ENCODE measurements at places on chromosomes 1 and 21.

DNA sequence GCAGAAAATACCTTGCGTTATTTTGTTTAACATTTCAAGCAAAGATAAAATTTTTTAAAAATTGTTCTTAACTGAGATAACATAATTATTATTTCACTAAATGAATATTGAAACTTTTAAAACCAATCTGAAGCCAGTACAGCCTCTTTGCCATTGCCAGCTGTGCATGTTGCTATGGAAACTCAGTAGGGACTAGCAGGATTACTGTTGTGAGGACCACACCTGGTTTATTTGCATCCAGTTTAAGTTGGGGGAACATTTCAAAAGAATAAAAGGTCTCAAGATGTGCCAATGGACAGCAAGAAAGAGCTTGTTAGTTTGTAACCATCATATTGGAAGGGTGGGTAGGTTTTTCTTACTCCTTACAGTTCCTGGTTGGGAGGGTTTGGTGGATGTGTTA lies 80.7 kb downstream of the POU2F1 start:
- no peak for DNase-seq

DNA sequence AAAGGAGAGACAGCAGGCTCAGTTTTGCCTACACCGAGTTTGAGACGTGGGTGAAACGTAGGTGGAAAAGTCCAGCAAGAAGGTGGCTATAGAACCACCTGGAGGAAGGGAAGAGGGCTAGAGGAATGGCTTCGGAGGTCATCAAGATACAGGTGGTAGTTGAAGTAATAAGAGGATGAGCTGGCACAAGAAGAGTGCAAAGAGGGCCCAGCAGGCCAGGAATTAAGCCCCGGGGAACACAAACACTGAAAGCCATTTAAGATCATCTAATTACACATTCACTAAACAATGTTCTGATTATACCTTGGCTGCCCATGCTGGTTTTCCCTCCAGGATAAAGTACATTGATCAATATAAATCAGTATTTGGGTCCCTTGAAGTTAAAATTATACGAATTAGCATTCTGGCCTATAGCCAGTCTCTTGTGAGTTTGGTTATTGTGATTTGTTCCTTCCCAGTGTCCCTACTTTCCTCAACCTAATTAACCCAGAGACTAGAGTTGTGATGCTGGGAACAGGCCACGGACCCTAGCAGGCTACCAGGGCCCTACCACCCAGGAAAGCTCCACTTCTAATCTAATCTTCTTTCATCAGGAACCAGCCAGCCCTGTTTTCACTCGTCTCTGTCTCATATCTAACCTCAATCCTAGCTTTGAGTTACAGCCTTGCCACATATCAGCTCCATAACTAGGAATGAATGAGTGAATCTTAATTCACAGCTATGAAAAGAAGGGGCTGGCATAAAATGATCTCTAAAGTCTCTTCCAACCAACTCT lies 26.4 kb upstream of the PPP1R15B start:
- no peak for DNase-seq

DNA sequence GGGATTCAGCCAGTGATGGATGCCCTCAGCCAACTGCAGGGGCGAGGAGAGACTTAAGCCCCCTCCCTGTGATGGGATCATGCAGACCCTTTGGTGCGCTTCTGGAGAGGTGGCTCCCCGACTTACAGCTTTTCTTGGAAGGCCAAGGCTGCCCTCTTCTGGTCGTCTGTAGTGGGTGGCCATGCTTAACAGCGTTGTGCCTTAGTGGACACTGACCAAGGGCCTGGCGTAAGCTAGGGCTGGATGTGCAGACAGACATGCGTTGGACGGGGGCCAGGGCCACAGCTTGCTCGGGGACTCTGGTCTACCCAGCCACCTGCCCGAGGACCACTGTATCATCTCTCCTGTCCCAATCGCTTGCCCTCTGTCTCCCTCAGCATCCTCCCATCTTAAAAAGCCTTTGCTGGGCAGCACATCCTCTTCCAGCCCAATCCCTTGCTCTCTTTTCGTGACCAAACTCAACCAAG lies 5.5 kb downstream of the AZIN2 start:
- DNase-seq = no peak

DNA sequence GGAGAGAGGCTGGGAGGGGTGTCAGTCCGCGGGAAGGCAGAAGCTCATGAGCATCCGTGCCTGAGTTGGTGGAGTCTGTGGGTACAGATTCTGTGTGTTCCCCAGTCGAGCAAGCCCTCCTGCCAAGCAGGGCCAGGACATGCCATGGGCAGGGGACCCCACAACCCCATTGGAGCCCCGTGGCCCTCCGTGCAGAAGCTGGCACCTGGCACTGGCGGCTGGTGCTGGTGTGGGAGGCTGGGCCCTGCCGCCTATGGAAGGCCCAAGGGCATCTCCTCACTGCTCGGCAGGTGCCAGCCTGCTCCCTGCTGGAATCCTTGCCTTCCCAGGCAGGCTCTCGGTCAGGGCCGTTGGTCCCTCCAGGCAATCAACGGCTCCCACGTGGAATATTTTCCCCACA lies 73.7 kb downstream of the UBE2T start:
- DNase-seq = no peak

DNA sequence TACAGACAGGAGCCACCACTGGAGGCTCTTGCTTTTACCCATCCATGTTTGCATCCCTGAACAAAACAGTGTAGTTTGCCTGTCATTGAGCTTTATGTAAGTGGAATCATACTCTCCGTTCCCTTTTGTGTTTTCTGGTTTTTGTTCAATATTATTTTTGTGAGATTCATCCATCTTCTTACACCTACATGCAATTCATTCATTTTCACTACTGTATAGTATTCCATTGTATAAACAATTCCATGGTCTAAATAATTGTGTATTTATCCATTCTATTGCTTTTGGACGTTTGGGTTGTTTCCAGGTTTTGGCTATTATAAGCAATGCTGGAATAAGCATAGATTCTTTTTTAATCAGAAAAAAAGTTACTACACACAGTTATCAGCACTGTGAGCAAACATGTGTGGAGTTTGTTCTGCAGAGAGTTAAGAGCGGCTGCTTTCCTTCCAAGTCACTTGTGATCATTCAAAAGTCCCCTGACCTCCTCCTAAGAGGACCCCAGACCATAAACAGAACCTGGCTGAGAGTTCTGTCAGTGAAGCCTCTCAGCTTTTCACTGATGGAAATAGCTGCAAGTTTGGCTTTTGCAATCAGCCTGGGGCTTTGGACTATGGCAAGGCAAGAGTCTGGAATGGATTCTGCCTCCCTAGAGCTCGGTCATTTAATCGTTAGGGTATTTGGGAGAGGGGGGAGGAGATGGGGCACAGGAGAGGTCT lies 5.1 kb upstream of the GPR157 start:
- DNase-seq = no peak

GRCh38 chr1:36204347-36204909 lies 19.8 kb upstream of the THRAP3 start:
- DNase-seq = no peak

GRCh38 chr1:65509912-65510680 lies 89.6 kb downstream of the LEPR start:
- no peak for DNase-seq

DNA sequence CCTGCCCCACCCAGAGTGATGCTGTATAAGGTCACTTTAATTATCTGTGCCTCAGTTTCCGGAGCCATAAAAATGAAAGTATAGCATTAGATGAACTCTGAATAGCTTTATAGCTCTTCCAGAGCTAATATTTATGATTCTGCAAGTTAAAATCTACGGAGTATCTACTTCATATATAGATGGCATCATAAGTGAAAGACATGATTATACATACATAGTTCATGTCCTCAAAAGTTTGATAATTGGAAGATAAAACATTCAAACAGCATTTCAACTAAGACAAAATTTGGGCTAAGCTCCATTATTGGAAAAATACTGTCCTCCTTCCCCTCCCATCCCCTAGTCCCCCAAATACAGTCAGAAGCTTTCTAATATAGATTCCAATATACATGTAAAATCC lies 4.2 kb downstream of the AKT3 start:
- no peak for DNase-seq

DNA sequence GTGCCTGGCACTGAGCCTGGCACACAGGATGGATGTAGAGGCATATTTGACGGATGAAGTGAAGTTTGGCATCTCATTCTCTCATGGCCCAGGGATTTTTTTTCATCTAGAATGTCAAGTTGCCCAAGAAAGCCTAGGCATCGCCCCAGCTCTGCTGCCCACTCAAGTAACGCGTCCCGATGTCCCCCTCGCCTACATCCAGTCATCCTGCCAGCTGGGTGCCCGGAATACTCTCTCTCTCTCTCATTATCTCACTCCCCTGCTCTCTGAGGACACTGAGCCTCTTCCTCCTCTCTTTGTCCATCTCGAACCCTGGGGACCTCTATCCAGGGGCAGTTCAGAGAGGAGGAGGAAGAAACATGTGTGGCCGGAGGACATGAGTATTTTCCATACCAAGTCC lies 142.3 kb upstream of the ZC3H12A start:
- no peak for DNase-seq

DNA sequence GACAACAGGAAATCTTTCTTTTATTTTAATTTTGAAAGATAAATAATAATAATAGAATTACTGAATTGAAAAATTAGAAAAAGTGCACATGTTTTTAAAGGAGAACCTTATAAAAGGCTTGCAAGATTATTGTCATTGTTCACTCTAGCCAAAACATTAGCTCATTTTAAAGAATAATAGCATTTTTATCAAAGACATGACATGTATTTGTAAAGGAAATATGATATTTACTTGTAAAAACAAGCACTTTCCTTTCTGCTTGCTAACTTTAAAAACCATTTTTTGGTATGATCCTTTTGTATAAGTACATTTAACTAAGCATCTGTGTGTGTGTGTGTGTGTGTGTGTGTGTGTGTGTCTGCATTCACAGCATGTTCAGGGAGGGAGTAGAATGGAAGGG lies 156.3 kb upstream of the C1orf87 start:
- DNase-seq = no peak

GRCh38 chr1:238052496-238053266 lies 162.0 kb upstream of the ZP4 start:
- no peak for DNase-seq

DNA sequence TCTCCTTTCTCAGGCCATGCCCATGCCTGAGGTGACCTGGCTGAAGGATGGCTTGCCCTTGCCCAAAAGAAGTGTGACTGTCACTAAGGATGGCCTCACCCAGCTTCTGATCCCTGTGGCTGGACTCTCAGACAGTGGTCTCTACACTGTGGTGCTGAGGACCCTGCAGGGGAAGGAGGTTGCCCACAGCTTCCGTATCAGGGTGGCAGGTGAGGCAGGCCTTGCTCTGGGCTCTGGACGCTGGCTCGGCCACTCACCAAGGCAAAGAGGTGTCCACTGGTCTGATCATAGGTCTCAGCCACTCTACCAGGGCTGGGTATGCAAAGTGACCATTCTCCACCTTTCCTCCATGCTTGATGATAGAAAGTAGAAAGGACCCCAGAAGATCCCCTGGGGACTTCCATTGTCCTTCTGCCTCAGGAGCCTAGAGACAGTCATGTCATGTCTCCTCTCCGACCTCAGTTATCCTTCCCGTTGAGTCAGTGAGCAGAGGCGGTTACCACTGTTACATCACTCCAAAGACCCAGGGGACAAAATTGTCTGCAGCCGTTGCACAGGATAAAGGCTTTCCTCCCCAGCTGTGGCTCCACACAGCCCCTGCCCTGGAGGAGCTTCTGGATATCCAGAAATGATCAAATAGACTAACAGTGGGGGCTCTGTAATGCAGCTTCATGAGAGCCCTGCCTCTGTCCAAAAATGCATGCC lies 34.2 kb downstream of the IGFN1 start:
- no peak for DNase-seq

- DNase-seq = no peak
These were observed 1208.5 kb upstream of the ADGRL4 start for GRCh38 chr1:80214888-80215540.

- no peak for DNase-seq
These were observed 21.3 kb upstream of the COL16A1 start for GRCh38 chr1:31725134-31725533.

DNA sequence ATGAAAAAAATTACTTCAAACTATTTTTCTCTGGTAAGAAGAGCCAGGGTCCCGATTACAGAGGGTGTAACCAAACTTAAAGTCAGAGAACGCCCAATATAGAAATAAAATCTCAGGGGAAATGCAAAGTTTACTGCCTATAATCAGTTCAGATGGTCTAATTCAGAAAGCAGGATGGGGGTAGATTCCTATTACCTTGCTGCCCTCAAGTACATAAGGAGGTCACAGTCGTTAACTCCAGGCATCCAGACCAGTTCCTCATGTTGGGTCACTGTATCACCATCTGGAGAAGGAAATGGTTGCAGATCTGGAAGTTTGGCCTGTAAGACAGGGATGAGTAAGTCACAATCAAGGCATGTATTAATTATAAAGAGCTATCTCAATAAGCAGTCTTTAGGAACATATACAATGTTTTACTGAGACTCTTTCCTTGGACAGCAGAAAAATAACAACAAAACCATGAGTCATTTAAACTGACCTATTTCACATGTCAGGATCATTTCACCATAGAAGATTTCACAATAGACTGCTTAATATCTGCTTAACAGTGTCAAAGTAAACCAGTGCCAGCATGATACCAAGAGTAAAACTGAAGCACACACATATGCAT lies 179.4 kb downstream of the SLC45A1 start:
- DNase-seq = no peak

DNA sequence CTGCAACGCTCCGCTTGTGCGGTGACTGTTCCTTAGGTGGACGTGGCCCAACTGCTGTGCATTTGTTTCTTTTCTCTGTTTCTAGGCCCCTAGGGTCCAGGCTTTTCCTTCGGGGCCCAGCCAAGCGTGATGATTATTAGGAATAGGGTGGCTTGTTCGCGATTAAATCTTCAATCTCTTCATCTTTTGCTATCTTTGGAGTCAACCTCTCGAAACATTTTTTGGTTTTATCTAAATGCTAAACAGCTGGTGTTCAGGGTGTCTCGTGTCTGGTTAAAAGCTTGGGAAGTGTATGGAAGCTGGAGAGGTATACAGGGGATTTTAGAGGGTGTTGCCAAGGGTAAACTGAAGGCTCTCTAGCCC lies 844 bp upstream of the PLD5 start:
- DNase-seq = no peak

DNA sequence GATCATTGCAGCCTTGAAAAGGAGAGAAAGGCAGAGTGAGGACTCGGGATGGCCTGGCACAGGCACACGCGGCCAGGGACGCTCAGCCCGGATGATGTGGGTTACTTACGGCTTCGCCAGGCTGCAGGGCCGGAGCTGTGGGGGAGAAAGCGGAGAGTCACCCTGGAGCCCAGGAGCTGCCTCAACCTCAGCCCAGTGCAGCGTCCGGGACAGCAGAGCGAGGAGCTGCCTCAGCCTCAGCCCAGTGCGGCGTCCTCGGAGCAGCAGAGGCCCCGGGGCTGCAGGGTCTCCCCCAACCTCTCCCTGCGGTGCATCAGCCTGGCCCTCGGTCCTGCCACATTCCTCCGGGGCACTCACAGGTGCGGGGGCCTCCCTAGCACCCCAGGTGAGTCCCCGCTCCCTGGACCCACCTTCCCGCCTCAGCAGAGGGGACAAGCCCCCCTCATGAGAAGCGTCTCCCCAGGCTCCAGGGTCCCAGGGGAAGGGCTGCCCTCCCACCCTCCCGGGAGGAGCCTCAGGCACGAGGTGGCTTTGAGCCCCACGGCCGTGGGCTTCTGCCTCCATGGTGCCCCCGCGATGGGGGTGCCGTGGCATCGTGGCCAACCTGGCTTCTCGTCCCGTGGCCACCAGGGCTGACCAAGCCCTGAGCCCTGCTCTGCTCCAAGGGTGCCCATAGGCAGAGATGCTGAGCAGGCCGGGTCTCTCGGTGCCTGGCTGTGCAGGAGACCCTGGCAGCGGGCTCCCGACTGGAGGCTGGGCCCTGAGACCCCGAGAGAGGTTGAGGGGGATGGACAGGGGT lies 10.5 kb upstream of the RNF223 start:
- no peak for DNase-seq

- no peak for DNase-seq
These were observed 48.3 kb upstream of the CAPZB start for GRCh38 chr1:19533626-19534025.

- DNase-seq = no peak
These were observed 162.3 kb upstream of the APP start for GRCh38 chr21:26332867-26333266.
